CD4-positive, alpha-beta T cell treated with Interleukin-12 subunit alpha and Interleukin-12 subunit beta, for 1 hour (primary cell): ENCODE measurements at places on chromosomes 4 and X.

DNA sequence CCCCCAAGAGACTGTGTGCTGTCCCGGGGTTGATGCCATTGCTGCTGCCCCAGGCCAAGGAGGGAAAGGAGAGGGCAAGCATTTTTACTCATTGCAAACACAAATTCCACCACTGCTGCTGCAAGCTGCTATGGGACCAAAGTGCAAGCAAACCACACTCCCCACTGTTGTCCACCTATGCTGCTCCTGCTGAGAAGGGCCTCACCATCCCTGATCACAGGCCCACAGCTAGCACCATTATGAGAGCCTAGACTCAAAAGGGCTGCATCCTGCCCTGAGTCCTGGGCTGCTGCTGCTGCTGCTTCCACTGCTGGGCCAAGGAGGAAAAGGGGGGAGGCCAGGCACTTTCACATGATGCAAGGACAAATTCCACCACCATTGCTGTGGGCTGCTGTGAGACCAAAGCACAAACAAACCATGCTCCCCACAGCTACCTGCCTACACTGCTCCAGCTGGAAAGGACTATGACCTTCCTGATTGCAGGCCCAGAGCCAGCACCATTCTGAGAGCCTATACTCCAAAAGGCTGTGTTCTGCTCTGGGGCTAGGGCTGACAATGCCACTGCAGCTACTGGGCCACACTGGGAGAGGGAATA lies 218.2 kb upstream of the ZCCHC13 start:
- DNase-seq = no peak

DNA sequence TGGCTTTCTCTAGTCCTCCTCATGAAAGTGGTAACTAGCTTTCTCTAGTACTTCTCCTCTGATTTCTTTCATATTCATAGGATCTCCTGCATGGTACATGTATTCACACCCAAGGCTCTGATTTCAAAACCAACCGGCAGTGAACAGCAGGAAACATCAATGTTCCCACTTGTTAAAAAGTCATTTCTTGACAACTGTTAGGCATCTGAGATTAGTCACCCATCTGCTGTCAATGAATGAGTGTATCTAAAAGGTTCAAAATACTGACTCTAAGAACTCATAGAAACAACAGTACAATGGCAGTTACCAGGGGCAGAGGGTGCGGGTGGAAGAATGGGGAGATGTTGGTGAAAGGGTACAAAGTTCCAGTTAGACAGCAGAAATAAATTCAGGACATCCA lies 31.5 kb upstream of the PUDP start:
- no peak for DNase-seq

DNA sequence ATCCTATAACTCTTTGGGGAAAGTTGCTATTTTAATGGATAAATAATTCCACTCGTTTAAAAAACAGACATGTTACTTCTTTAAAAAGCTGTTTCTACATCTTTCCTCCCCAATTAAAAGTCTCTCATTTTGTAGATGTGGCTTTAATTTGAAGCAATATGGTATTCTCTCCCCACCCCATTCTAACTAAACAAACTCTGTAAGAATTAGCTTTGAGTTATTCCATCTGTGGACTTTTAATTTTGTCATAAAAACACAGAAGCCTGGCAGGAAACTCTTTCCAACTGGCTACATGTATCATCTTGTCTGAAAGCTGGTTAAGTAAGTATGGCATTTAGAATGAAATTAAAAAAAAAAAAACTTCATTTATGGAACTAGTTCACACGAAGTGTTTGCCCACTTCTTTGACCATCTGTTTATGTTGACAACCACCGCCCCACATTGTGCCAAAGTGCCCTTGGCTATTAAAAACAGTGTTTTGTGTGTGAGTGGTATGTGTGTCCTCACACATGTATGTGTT lies 140.3 kb downstream of the NAA11 start:
- no peak for DNase-seq

GRCh38 chr4:136302566-136302965 lies 1229.7 kb downstream of the PCDH18 start:
- no peak for DNase-seq

DNA sequence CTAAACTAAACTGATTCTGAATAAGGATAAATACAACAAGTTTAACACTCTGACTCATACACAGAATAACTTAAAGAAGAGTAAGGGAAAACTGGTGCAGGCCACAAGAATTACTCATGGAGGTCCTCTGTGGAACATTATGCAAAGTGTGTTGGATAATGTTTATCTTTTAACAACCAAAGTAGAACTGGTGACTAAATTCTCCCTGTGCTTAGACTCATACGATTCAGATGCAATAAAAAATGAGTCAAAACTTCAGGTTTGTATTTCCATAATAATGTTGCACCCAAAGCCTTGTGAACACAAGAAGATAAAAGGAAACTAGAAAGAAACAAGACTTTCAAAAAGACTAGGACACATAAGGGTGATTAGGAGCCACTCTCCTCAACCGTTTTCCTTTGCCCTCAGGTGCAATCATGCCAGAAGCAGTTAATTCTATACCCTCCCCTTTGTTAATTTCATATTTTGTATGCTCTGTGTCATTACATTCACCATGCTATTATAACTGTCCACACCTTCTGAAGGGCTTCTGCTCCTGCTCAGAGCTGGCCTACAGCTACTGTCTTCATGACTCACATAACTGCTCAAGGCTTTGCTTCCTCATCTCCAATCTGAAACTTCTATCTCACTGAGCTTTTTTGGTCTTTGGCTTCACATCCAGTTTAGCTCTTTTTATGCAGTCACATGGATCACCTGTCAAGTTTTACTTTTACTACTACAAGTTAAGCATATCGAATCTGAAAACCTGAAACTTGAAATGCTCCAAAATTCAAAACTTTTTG lies 60.2 kb downstream of the KCNIP4 start:
- DNase-seq = no peak

DNA sequence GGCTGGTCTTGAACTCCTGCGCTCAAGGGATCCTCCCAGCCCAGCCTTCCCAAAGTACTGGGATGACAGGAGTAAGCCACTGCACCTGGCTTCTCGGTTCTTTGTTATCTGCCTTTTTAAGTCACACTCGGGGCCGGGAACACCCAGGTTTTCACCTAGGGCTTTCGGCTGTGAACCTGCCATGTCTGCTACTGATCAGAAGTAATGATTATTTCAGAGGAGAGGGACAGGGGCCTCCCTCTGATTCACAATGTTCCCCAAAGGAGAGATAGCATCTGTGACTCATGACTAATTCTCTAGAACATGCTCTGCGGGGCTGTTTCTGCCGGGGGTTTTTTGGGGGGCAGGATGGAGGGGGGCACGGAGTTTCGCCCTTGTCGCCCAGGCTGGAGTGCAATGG lies 26.9 kb downstream of the CRLF2 start:
- DNase-seq = no peak

- no peak for DNase-seq
Measured at GRCh38 chrX:135114392-135114791, 5.9 kb downstream of the ETDB start.

- DNase-seq = no peak
Measured at GRCh38 chrX:29528281-29528680, 687.1 kb upstream of the MAGEB2 start.

- no peak for DNase-seq
Measured at GRCh38 chr4:95398217-95398616, 150.6 kb downstream of the UNC5C start.

DNA sequence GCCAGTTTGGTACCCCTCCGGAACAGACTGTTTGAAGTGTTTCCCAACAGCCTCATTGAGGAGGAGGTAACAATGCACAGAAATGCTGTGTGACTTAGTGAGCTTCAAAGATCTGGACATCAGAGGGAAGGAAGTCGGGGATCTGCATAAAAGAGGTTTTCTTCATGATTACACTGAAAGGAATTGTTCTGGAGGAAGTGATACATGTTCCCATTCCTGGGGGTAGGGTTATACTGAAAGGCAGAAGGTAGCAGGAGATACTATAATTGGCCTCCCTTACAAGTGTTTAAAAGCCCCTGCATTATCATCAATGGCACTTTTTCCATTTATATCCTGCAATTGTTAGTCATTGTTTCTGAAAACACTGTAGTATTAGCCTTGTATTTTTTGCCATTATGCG lies 94.0 kb upstream of the DKK2 start:
- DNase-seq = no peak

DNA sequence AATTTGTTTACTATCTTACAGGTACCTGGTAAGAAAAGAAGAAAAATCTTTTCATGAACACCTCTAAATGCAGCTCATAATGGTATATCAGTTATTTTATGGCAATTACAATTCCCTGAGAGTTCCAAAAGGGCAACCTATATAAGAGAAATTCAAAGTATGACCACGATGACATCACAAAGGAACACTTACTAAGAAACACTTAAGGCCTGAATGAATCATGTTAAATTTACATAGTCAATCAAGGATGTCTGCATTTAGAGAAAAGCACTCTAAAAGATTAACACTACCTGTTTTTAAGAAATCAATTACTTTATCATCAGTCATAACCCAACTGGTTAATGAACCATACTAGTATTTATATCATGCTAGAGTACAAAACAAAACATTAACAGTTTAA lies 63.9 kb downstream of the LCORL start:
- DNase-seq = no peak

DNA sequence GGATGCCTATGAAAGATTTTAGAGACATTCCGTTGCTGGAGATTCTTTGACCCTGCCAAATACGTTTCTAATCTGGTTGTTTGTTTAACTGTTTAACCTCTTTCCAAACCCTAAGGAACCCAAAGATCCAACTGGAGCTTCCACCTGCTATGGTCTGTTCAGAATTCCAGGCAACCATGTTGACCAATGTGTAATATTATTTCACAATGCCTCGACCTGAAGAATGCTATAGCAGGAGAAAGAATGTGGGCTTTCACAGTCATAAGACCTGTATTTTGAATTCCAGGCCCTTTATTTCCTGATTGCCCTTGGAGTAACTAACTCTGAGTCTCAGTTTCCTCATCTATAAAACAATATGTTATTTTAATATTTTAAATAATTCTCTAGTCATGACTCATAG lies 90.8 kb downstream of the COL25A1 start:
- no peak for DNase-seq

- no peak for DNase-seq
Measured at GRCh38 chr4:81039351-81039972, 9.0 kb downstream of the BMP3 start.

DNA sequence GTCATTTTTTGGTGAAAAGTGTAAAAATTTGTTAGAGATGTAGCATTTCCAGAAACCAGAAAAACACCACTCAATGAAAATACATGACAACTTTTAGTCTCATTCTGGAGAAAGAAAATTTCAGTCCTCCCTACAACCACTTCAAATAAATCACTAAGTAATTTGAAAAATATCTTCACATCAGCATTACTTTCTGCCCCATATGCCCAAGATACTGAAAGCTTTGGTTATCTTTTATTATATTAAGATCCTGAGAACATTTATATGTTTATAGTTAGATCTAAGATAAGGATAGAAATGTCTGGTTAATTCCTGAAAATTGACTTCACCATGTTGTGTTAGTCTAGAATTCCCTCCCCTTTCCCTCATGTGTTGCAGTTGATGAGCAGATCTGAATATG lies 119.0 kb downstream of the ADGRL3 start:
- DNase-seq = no peak

- no peak for DNase-seq
Measured at GRCh38 chr4:155609455-155610059, 57.1 kb upstream of the GUCY1A1 start.

DNA sequence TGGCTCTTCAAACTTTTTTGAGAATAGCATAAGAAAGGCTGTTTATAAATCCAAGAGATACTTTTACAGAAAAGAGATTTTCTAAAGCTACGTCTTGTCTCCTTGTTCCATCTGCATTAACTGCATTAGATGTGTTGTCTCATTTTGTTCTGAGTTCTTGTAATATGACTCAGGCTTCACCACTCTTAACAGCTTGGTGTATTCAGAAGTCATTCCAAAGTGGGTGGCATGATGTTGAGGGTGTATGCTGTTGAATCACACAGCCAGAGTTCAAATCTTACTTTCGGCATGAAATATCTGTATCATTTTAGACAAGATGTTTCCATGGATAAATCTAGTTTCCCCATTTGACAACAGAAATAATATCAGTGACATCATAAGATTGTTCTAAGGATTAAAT lies 30.1 kb downstream of the SYTL5 start:
- no peak for DNase-seq

GRCh38 chr4:168321006-168321405 lies 2.5 kb upstream of the DDX60 start:
- DNase-seq = no peak

- DNase-seq = no peak
Measured at GRCh38 chr4:79923281-79923680, 149.7 kb downstream of the ANTXR2 start.

- no peak for DNase-seq
Measured at GRCh38 chr4:156764145-156764544, 207.5 kb downstream of the PDGFC start.
